ENCODE measurements at places on chromosomes 11 and 22. TPM values are rescaled to one million over a fixed set of nuclear protein-coding genes. Genes with fewer than 3 reads are reported as not detected.

The RIMBP3B gene
- polyA plus RNA-seq: not detected

The HARBI1 gene
- polyA plus RNA-seq: 3.6 TPM

The AMOTL1 gene
- 46.8 TPM for polyA plus RNA-seq

The PDGFB gene
- 13.9 TPM for polyA plus RNA-seq

The AP5B1 gene
- polyA plus RNA-seq: 6.7 TPM

The RIC3 gene
- 11.7 TPM for polyA plus RNA-seq

The FGF4 gene
- not detected for polyA plus RNA-seq

The HTATIP2 gene
- polyA plus RNA-seq: 4.7 TPM

The ALDH3B1 gene
- 2.4 TPM for polyA plus RNA-seq

The OR51B2 gene
- not detected for polyA plus RNA-seq

The NPAS4 gene
- polyA plus RNA-seq: 0.50 TPM

The ELF5 gene
- 75.9 TPM for polyA plus RNA-seq

The PANX3 gene
- not detected for polyA plus RNA-seq

The DAGLA gene
- 3.0 TPM for polyA plus RNA-seq

The CENPM gene
- 15.6 TPM for polyA plus RNA-seq

The CCDC81 gene
- 1.9 TPM for polyA plus RNA-seq

The CYP2D6 gene
- 4.9 TPM for polyA plus RNA-seq

The PRR33 gene
- 0.14 TPM for polyA plus RNA-seq

The TMPRSS5 gene
- polyA plus RNA-seq: 1.8 TPM

The CD6 gene
- 1.6 TPM for polyA plus RNA-seq

The PAMR1 gene
- polyA plus RNA-seq: 5.0 TPM

The RABL2B gene
- 33.9 TPM for polyA plus RNA-seq

The VPREB3 gene
- 0.56 TPM for polyA plus RNA-seq

The C11orf52 gene
- 9.3 TPM for polyA plus RNA-seq

The APOA4 gene
- polyA plus RNA-seq: not detected

The MOGAT2 gene
- polyA plus RNA-seq: 1.8 TPM

The TMEM191B gene
- not detected for polyA plus RNA-seq

The MMP1 gene
- 0.12 TPM for polyA plus RNA-seq

The ADSL gene
- 70.6 TPM for polyA plus RNA-seq

The ZBTB44 gene
- 44.8 TPM for polyA plus RNA-seq

The SPDYC gene
- not detected for polyA plus RNA-seq

The KCNJ1 gene
- polyA plus RNA-seq: 76.1 TPM

The OSM gene
- polyA plus RNA-seq: not detected

The MUC2 gene
- polyA plus RNA-seq: not detected

The MS4A15 gene
- polyA plus RNA-seq: not detected

The PRODH gene
- 0.75 TPM for polyA plus RNA-seq

The SLN gene
- 0.31 TPM for polyA plus RNA-seq

The MYBPC3 gene
- not detected for polyA plus RNA-seq

The GUCY1A2 gene
- 3.1 TPM for polyA plus RNA-seq

The FKBP2 gene
- 91.2 TPM for polyA plus RNA-seq

The PNPLA5 gene
- polyA plus RNA-seq: not detected

The MAJIN gene
- 0.92 TPM for polyA plus RNA-seq

The SNX32 gene
- polyA plus RNA-seq: 2.0 TPM

The PGM2L1 gene
- polyA plus RNA-seq: 3.1 TPM

Measured in left renal pelvis (tissue), 4 donors.